ENCODE measurements at places on chromosomes 3 and 15. TPM values are rescaled to one million over a fixed set of nuclear protein-coding genes. Genes with fewer than 3 reads are reported as not detected.

DNASE1L3 gene
- total RNA-seq, result 0.72 TPM

PPP1R14D gene
- total RNA-seq, result 1.7 TPM

DNA sequence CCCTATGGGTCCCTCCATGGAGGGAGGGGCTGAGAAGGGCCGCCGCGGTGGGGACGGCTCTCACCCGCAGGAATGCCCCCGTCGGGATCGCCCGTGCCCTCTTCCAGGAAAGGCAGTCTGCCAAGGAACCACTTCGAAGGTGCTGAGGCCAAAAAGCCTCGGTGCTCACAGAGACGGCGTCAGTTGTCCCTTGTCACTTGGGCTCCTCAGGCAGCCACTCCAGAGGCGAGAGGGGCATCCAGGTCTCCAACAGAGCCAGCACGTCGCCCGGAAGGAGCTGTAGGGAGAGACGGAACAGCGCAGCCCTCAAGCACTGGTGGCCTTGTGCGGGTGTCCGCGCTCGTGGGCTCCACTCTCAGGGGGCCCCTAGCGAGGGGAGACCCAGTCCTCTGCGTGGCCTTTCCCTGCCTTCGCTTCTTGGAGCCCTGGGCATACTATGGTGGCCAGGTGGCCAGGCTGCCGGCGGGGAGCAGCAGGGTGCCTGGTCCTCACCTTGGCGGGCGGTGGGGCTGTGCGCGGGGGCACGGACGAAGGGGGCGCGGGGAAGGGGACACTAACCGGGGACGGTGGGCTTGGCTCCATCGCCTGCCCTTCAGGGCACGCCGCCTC, 994 bp downstream of the MESP1 start:
- DNase-seq, result no peak
- H3K36me3 ChIP-seq, result no peaks in the 10 kb centered on the region
- peaks cover 8% of the 10 kb centered on the region for H3K4me1 ChIP-seq
- H3K27ac ChIP-seq, result no peak overlapping the region

- peaks cover 3% of the 10 kb centered on the region for H3K36me3 ChIP-seq
- no peak overlapping the region for H3K4me3 ChIP-seq
- no peak for DNase-seq
- no peaks in the 10 kb centered on the region for H3K27me3 ChIP-seq
- peaks cover 16% of the 10 kb centered on the region for H3K4me1 ChIP-seq
- H3K27ac ChIP-seq, result no peak overlapping the region
Measured at GRCh38 chr3:156892701-156893100, 66.5 kb downstream of the LEKR1 start.

- no peak for DNase-seq
- peaks cover 12% of the 10 kb centered on the region for H3K27me3 ChIP-seq
- H3K4me1 ChIP-seq, result no peaks in the 10 kb centered on the region
- H3K4me3 ChIP-seq, result no peak overlapping the region
- no peak overlapping the region for H3K27ac ChIP-seq
Measured at GRCh38 chr3:196531418-196531817, 16.3 kb upstream of the SMCO1 start.

TRIM42 gene
- not detected for total RNA-seq

DNA sequence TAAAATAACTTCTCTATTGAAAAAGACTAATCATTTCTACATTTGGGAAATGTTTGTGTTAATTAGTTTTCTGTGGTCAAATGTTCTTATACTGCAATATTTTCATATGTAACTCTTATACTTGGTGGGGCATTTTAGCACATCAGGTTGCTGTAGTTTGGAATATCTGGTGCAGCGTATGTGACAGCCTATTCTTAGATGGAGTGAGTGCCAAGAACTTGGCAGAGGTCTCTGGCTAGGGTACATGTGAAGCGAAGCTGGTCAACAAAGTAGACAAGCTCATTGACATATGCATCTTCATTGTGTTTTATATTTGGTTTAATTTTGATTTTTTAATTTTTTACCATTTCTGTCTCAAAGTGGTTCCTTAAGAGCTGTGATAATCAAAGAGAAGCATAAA, 53.2 kb downstream of the CHAC1 start:
- peaks cover 8% of the 10 kb centered on the region for H3K36me3 ChIP-seq
- no peak overlapping the region for H3K4me3 ChIP-seq
- no peaks in the 10 kb centered on the region for H3K27me3 ChIP-seq
- H3K27ac ChIP-seq, result no peak overlapping the region
- no peak for DNase-seq

DNA sequence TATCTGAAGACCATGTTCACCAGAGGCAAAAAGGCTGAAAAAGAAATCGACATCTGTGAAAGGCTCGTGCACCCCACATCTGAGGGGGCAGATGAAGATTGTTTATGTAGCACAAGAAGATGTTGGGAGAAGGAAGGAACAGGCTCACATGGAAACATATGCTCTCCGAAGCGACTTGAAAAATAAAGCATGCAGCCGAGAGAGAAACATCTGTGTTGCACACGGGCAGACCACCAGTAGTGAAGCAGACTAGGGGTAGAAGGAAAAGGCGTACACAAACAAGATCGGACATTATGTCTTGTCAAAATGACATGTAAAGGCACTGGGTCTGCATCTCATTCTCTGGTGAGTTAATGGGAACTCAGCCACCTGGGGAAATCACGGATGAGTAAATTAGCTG, 356.5 kb downstream of the ZIC4 start:
- no peak overlapping the region for H3K27ac ChIP-seq
- no peak overlapping the region for H3K4me3 ChIP-seq
- DNase-seq, result no peak
- no peaks in the 10 kb centered on the region for H3K4me1 ChIP-seq
- no peaks in the 10 kb centered on the region for H3K36me3 ChIP-seq
- H3K27me3 ChIP-seq, result no peaks in the 10 kb centered on the region
